SHP77 treated with DMSO at 0.1 percent for 48 hours (cell line): ENCODE measurements at places on chromosomes 2 and 18.

DNA sequence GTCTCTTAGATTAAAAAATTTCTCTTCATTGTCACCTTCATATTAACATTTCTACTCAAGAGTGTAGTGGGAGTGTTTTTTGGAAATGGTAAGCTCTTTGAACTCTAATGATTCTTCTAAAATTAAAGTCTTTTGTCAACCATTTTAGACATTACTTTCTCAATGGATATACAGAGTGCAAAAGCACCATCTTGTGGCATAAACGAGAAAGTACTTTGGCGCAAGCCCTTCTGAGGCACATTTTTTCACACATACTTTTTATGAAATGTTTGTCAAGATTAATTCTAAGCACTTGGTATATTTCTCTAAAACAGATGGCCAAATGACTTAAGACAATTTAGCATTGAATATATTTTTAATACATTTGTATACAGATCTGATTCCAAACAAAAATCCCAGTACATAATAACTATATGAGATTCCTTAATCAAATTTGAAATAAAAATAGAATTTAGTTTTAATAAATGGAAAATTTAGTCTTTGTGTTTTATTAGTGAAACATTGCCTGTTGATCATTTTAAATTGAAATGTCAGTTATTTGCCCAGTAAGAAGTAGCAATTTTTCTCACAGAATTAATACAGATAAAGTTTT, 63.3 kb upstream of the GALNT5 start:
- DNase-seq: peak; percentile 8

GRCh38 chr2:76197842-76198448, 487.2 kb upstream of the GCFC2 start:
- peak; percentile 22 for DNase-seq

DNA sequence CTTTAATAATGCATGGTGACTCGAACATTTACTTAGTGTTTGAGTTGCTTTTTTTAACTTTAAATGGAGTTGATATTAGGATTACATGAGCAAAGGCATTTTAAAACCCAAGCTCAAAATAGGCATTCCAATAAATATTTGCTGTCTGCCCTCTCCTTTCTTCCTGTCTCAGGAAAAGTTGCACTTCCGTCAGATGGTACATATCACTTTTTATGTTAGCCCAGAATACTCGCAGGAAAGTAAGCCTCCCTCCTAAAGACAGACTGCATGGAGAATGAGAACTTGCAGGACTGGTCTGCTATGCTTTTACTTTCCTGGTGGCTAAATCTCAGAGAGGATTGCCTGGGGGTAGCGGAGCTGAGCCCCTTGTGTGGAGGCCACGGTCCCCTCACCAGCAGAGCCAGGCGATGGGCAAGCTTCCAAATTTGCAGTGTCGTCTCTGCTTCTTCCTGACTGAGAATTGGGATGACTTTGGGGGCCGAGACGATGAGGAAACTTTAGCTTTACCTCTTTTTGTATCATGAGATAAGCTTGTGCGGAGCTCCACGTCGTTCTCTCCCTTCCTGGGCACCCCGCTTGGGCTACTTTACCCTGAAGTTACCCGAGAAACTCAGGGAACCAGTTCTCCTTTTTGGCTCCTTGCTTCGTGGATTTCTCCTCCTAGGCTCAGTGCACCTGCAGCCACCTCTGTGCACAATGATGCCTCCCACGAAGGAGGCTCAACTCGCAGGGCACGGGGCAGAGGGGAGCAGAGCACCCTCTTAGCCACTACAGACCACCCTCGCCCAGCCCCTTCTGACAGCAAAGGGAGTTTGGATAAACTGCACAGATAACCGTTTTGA, 223.3 kb downstream of the SH3RF3 start:
- no peak for DNase-seq

DNA sequence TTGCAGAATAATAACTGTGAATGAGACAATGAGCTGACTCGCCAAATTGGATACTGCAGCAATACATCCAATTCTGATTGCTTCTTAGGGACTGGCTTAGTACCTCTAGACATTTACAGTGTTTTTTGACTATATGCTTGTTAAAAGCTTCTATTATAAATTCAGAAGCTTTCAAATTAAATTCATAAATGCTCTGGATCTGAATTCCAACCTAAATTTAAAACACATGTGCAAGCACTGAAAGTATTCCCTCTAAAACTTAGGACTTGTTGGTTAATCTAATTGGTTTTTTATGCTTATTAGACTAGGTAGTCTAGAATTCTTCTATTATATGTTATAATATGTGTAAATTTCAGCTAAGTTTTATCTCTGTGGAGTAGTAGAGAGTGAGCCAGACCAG, 306.9 kb downstream of the CPS1 start:
- DNase-seq: no peak

DNA sequence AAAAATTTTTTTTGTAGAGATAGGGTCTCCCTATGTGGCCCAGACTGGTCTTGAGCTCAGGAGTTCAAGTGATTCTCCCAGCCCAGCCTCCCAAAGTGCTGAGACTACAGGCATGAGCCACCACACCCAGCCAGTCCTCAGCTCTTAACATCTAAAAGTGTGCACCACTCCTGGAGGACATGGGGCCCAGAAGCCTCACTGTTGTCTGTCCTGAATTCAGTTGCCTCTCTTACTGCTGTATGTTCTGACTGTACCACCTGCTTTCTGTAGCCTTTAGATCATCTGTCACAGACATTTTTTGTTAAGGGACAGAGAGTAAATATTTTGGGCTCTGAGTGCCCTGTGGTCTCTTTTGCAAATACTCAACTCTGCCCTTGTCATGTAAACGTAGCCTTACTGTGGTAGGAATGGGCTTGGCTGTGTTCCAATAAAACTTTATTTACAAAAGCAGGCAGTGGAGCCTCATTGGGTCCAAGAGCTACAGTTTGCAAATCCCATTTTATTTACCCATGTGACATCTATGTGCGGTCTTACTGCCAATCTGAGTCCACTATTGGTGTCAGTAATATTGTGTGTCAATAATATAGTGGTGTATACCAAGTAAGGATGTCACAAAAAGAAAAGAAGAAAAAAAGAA, 38.1 kb downstream of the TMEM37 start:
- DNase-seq: peak; percentile 96
